Endothelial cell (in vitro differentiated cells): ENCODE measurements at places on chromosomes 7 and 10.

DNA sequence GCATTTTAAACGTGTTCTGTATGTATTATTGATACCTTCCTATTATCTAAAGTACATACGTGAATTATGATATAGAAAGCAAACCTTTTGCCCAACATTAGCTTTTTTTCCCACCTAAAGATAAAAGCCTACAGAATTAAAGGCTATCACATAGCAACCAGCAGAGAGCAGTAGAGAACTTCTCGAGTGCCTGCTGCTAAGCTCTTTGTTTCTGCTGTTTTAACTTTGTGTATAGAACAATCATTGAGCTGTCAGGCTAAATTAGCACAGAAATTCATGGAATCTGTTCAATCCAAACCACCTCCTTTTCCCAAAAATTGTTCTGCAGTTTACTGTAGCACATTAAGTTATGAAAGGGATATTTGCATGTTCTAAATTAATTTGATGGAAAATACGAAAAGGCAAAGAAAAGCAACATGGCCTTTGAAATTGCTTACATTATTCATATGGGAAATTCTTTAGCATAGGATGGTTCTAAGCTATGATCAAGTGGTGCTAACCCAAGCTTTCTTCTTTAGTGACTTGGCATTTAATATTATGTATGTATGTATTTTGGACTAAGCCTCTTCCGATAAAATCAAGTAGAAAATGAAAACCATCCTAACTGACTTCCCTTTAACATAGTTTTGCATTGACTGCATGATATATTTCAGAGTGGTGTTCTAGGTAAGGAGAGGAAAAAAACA, 1288.5 kb downstream of the GATA3 start:
- no peak for DNase-seq

DNA sequence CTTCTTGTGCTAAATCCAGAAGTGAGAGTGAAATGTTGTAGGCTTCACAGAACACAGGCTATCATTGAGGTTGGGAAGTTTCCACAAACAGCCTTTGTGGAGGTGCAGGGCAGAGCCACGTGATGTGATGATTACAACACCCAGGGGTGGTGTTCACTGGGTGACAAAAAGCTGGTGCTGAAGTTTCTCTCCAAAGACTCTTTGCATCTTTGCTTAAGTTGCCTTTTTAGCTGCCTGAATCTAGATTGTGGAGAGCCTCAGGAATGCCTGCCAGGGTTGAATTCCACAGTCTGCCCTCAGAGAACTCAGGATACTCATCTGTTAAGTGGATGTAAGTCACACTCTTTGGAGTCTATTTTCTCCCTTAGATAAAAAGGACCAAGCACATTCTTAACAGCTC, 56.3 kb downstream of the PLXNA4 start:
- DNase-seq, result no peak

DNA sequence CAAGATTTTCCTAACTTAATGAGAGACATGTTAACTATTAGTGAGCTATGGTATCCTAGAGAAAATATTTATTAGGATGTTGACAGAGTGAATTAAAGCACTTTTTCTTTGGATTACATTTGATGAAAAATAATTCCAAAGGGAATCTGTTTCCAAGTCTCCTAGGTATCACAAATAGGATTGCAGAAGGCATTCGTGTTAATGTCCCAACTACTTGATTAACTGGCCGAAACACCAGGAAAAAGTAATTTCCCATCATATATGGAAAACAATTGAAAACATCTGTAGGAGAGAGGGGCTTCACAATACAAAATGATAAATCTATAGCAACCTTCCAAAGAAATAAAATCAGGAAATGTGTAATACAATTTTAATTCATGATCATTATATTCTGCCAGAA, 406.7 kb downstream of the PARD3 start:
- no peak for DNase-seq

DNA sequence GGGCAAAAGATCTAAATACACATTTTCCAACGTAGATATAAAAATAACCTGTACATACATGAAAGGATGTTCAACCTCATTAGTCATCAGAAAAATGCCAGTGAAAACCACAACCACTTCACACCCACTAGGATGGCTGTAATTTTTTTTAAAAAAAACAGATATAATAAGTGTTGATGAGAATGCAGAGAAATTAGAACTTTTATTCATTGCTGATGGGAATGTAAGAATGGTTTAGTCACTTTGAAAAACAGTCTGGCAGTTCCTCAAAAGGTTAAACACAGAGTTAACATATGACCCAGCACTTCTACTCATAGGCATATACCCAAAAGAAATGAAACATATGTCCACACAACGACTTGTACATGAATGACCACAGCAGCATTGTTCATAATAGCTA, 32.3 kb upstream of the PRKCQ start:
- no peak for DNase-seq

DNA sequence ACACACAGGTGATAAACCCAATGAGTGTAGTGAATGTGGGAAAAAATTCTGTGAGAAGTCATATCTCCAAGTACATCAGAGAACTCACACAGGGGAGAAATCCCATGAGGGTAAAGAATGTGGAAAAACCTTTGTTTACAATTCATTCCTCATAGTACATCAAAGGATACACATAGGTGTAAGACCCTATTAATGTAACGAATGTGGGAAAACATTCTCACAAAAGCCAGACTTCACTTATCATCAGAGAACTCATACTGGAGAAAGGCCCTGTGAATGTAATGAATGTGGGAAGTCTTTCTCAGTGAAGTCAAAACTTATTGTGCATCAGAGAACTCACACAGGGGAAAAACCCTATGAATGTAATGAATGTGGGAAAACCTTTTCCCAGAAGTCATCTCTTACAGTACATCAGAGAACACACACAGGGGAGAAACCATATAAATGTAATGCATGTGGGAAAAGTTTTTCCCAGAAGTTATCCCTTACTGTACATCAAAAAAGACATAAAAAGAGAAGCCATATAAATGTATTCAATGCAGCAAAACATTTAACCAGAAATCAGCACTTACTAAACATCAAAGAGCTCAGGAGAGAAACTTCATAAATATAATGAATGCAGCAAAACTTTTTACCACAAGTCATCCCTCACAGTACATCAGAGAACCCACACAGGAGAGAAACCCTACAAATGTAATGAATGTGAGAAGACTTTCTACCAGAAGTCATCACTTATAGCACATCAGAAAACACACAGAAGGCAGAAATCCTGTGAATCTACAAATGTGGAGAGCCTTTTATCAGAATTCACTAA, 49.8 kb downstream of the ZNF239 start:
- DNase-seq, result no peak

DNA sequence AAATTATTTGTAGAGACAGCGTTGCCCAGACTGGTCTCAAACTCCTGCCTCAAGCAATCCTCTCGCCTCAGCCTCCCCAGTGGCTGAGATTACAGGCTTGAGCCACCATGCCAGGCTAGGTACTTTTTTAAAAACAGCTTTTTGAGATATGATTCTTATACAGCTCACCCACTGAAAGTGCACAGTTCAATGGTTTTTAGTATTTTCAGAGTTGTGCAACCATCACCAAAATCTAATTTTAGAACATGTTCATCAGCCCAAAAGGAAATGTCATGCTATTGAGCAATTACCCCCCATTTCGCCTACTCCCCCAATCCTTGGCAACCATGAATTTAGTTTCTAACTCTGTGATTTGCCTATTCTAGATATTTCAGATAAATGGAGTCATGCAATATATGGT, 73.7 kb downstream of the EVX1 start:
- DNase-seq, result no peak

- peak; percentile 45 for DNase-seq
These were observed 24.6 kb downstream of the VSIR start for GRCh38 chr10:71748671-71749191.

DNA sequence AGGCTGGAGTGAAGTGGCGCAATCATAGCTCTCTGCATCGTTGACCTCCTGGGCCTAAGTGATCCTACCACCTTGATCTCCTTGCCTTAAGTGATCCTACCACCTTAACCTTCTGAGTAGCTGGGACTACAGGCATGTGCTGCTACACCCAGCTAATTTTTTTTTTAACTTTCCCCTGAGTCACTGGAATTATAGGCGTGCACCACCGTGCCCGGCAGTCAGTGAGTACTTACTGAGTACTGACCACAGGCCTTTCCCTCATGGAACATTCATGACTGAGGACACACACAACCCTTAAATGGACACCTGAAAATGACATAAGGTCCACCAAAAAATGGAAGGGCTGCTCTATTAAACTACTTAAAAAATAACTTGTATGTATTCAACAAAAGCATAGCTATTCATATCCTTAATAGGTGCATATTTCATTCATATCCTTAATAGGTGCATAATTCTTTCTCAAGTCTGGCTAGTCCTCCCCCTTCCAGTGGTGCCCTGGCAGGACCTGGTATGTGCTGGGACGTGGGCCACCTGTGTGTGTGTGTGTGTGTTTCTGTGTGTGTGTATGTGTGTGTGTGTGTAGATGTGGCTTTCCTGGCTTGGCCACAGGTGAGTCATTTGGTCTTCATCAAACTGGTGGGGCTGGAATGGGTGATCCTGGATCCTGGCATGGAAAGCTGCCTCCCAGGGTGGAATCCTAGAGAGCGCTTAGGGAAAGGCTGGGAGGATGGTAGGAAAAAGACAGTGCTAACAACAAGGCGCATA, 3.5 kb downstream of the FAM180A start:
- no peak for DNase-seq

GRCh38 chr7:138842111-138842510, 44.1 kb upstream of the ATP6V0A4 start:
- DNase-seq, result no peak

GRCh38 chr7:83672157-83672556, 23.2 kb upstream of the SEMA3E start:
- no peak for DNase-seq

- DNase-seq, result no peak
These were observed 2.8 kb downstream of the FGF8 start for GRCh38 chr10:101772895-101773761.

DNA sequence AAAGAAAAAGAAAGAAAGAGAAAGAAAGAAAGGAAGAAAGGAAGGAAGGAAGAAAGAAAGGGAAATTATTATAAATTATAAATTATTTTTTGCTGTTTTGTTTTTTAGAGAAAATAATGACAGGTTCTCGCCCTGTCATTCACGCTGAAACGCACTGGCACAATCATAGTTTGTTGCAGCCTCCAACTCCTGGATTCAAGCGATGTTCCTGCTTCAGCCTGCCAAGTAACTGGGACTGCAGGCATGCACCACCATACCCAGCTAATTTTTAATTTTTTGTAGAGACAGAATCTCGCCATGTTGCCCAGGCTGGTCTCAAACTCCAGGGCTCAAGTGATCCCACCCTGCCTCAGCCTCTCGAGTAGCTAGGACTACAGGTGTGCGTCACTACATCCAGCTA, 21.6 kb downstream of the MMD2 start:
- DNase-seq, result no peak

DNA sequence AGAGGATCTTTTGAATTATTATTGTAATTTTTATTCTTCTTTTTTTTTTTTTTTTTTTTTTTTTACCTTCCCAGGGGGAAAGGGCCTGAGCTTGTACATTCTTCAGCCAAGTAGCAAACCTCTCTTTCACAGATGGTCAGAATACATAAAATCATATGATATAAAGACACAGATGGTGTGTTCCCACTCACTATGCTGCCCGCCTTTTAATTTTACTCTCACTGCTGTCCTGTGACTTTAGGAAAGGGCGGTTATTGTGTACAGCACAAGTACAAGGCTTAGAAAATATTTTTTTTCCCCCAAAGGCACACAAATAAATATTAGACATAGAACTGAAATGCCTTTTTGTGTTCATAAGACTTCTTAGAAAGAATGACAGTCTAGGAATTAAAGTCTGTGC, 213.6 kb downstream of the RPS24 start:
- DNase-seq, result no peak
